ENCODE measurements at places on chromosomes 3 and 15.
A peak's percentile ranks its signal among the peaks of the same experiment; 100 is the strongest.

- DNase-seq, result no peak
Measured at GRCh38 chr15:41630616-41631217, 29.5 kb upstream of the MGA start.

DNA sequence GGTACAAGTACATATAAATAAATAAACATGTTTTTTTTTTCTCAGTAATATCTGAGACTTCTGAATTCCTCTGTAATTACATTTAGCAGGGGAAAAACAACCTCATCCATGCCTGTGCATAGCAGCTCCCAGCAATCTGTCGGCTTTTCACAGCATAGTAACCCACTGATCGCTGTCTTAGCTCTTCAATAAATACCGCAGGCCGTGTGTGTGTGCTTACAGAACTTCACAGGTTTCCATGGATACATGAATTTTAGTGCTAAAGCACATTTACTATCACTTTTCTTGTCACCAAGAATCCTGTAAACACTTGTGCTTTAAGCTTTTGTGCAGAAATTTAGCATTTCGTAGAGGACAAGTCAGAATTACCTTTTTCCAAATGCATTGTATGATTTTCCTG lies 4.0 kb upstream of the PLAAT1 start:
- DNase-seq, result no peak

GRCh38 chr15:99452010-99452409 lies 113.8 kb upstream of the MEF2A start:
- DNase-seq, result no peak

DNA sequence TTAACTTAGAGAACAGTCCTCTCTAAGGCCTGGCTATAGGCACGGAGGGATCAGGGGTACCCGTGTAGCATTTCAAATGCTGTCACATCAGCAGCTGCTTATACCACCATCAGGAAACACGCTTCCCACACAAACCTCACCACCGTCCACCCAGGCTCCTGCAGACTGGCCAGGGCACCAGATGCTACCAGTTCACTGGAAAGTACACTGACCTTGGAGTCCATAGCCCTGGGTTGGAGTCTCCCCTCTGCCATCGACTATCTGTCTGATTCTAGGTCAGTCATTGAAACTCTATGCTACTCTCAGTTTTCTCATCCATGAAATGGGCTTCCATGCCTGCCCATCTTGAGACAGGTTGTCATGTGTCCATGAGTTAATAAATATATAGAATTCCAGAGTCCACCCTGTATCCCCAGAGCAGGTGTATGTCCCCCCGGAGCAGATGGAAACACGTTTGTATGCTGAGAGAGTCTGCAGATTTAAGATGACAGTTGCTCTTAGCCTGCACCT lies 156.0 kb upstream of the SMAD3 start:
- DNase-seq, result no peak

DNA sequence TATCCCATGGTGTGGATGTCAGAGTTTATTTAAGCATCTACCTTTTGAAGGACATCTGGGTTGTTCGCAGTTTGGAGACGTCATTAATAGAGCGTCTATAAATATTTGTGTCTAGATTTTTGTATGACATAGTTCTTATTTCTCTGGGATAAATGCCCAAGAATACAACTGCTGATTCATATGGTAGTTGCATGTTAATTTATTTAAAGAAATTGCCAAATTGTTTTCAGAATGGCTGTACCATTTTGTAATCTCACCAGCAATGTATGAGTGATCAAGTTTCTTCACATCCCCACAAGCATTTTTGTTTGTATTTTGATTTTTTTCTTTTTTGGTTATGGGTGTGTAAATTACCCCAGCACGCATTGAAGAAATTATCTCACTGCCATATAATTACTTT lies 656.9 kb downstream of the NTRK3 start:
- DNase-seq, result no peak

- DNase-seq, result no peak
Measured at GRCh38 chr3:169105561-169105960, 558.0 kb downstream of the MECOM start.

GRCh38 chr3:45017821-45018220 lies 8.3 kb upstream of the CLEC3B start:
- DNase-seq, result no peak

- DNase-seq, result no peak
Measured at GRCh38 chr3:30655187-30655812, 48.9 kb downstream of the TGFBR2 start.

DNA sequence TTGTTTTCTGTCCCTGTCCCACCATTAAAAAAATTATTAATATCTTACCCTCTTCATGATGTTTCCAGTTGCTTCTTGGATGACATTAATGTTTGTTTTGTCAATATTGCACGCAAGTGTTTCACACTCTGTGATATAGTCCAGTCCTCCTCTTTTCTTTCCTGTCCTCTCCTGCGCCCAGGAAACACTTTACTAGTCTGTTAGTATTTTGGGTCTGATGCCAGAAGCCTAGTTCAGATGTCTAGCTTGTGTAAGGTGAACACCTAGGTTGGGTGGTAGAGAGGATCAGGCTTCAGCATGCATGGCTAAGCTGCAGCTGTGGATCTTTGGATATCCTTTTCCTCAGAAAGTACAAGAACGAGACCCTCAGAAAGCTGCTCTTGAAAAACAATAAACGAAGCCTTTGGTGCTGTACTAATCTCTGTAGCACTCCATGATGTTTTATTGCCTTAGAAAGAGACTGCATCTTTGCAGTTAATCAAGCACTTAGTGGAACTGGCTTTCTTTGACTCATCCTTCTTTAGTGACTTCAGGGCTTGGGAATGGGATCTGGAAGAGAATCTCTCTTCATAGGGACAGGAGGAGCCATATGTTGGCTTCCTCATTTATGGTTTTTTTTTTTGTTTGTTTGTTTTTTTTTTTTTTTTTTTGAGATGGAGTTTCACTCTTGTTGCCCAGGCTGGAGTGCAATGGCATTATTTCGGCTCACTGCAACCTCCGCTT lies 253.4 kb downstream of the LPP start:
- DNase-seq, result no peak

DNA sequence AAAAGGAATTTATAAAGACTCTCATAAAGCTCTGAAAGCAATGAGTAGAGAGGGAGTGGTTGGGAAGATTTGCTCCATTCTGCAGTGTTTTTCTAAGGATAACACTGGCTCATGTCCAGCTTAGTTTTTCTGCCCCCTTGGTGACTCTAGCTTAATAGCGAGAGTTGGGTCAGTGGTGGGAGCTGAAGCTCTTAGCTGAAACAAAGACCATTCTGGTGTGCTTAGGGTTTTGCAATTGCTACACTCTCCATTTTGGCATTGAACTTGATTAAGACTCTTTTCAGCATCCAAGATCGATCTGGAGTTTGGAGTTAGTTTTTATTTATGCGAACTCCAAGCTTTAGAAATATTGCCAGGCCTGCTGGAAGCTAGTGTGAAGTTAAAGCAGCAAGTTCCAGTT lies 98.0 kb downstream of the ATG7 start:
- DNase-seq, result no peak

- DNase-seq, result no peak
Measured at GRCh38 chr3:178480274-178480673, 56.0 kb upstream of the KCNMB2 start.

GRCh38 chr15:54528021-54528420 lies 549.8 kb downstream of the UNC13C start:
- DNase-seq, result no peak

DNA sequence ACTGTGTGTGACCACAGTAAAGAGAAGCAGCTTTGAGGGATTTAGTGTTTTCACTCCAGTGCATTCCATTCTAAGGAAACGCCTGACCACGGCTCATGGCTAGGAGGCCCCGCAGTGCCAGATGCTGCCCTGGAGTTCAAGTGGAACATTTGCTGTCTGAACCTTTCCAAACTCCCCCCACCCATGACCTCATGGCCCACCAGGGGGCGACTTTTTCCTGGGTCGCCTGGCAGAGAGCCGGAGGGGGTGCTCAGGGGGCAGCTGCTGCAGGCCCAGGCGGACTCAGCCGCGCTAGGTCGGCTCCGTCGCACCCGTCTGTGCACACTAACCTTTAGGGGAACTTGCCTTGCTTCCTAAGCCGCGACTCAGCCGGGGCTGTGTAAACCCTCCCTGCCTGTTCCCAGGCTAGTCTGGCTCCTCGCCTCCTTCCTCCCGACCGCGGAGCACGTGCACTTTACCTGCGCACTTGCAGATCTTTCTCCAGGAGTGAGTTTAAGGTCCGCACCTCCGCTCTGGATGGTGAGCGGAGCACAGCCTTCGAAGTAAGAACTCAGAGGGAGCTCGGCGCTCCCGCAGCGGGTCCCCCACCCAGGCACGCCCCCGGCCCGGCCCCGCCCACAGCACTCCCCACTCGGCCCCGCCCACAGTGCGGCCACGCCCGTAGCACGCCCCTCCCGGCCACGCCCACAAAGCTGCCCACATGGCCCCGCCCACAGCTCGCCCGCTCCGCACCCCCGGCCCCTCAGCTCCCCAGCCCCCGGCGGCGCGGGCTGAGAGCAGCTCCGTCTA lies at the start of gene OCA2:
Gene OCA2, minus strand, starts transcription at position 550 of the 789 bp plus-strand sequence. CDS start 17,441 bp downstream, outside the sequence.
- no peak for DNase-seq

- DNase-seq, result no peak
Measured at GRCh38 chr3:195186041-195186709, 84.8 kb downstream of the XXYLT1 start.

- DNase-seq, result no peak
Measured at GRCh38 chr3:5929027-5929426, 741.5 kb downstream of the EDEM1 start.

GRCh38 chr15:89307046-89307587 lies 27.5 kb downstream of the POLG start:
- DNase-seq, result no peak

GRCh38 chr3:143307613-143308183 lies 188.1 kb downstream of the CHST2 start:
- no peak for DNase-seq

DNA sequence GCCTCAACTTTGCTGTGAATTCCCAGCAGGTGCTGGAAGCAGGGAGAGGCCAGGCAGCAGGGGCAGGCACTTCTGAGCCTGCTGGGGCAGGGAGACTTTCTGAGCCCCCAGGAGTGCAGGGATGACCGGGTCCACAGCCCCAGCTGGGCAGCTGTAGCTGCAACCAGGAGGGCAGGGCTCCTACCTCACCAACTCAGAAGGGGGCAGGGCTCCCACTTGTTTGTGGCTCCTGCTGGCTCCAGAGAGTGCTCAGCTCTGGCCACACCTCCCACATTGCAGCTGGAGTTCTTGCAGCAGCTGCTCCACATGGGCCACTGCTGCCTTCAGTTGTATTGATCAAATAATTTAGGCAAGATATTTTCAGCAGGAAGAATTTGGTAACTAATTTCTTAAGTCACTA lies 812.3 kb downstream of the NSUN3 start:
- no peak for DNase-seq

- no peak for DNase-seq
Measured at GRCh38 chr15:92095693-92096092, 242.2 kb downstream of the SLCO3A1 start.

GRCh38 chr3:80785475-80785874 lies 976.0 kb downstream of the GBE1 start:
- no peak for DNase-seq

GRCh38 chr3:162353414-162353813 lies 856.8 kb downstream of the OTOL1 start:
- no peak for DNase-seq

- DNase-seq, result no peak
Measured at GRCh38 chr15:74158855-74159650, 14.5 kb upstream of the ISLR start.

GRCh38 chr3:40304352-40304751 lies 5.2 kb upstream of the EIF1B start:
- DNase-seq, result no peak

DNA sequence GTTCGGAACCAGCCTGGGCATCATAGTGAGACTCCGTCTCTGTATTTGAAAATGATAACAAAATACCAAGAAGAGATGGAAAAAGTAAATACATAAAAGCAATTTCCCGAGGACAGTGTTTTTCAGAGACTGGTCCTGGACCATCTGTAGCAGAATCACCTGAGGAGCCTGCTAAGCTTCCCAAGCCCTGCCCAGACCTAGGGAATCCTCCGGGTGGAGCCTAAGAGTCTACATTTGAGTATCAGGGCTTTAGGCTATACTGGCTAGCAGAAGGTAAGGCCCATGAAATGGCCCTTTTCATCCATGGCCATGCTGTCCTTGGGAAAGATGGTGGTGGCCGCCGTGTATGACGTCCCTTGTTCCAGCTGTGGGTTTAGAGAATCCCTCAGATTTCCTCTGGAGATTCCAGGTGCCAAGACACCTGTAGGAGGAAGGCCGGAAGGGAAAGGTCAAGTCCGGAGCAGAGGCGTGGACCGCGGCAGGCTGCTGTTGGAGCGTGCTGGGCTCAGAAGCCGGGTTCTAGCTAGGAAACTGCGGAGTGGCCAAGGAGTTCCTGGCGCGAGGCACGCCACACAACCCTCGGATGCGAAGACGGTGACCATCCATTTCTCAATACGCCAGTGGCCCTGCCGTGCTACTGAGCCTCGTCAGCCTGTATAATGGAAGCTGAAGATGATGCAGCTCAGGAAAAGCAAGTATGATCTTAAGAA lies 50.9 kb downstream of the TMEM44 start:
- no peak for DNase-seq

GRCh38 chr3:158107605-158108444 lies 1.6 kb upstream of the SHOX2 start:
- no peak for DNase-seq

DNA sequence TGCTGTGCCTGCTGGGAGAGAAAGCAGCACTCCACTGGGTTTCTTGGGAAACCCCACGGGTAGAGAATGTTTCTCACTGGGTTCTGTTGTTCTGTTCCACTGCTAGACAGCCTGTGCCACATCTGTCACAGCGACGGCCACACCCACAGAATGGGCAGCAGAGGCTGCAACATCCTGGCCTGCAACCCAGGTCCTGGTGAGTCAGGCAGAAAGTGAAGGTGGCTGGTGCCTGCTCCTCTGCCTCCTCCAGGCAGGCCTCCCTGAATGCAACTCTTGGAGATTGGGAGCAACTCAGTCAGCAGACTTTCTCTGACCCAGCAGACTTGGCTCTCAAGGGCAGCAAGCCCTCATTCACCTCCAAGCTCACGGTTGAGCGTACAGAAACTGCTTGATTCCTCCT lies 13.0 kb downstream of the C3orf18 start:
- DNase-seq, result no peak

GRCh38 chr3:197178998-197179397 lies 119.4 kb downstream of the DLG1 start:
- no peak for DNase-seq

DNA sequence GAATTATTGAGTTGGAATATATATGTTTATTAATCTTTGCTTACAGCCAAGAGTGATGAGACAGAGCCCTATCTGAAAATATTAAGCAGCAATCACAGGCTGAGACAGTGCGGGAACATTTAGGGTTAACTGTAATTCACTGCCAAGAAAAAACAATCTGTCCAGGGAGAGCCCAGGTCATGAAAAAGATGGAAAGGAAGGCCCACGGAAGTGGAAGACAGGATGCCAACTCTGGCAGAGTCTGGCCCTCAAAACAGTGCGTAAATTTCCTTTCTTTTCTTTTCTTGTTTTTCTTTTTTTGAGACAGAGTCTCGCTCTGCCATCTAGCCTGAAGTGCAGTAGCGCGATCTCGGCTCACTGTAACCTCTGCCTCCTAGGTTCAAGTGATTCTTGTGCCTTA lies 67.6 kb downstream of the SUMF1 start:
- no peak for DNase-seq

- DNase-seq, result peak; percentile 64
Measured at GRCh38 chr3:134406331-134407238, 32.3 kb upstream of the AMOTL2 start.
